ENCODE measurements at places on chromosomes 7 and 10. TPM values are rescaled to one million over a fixed set of nuclear protein-coding genes. Genes with fewer than 3 reads are reported as not detected.

Gene TMEM213
- total RNA-seq, result not detected

Gene PNLIP
- 12,294 TPM for total RNA-seq

Gene ZP3
- 4.4 TPM for total RNA-seq

Gene NRCAM
- 49.8 TPM for total RNA-seq

Gene CNOT4
- total RNA-seq, result 12.2 TPM

Gene TMEM225B
- total RNA-seq, result not detected

Gene PPP1R9A
- 16.1 TPM for total RNA-seq

Gene CTTNBP2
- 18.5 TPM for total RNA-seq

Gene UCMA
- total RNA-seq, result not detected

Gene FRAT1
- total RNA-seq, result 6.5 TPM

Gene HYAL4
- not detected for total RNA-seq

Gene GTPBP10
- 3.6 TPM for total RNA-seq

Gene PLXDC2
- total RNA-seq, result 13.5 TPM

Gene CNPY1
- not detected for total RNA-seq

Gene PDIA4
- 140 TPM for total RNA-seq

Gene NAT16
- total RNA-seq, result 0.26 TPM

Gene BTBD16
- not detected for total RNA-seq

Gene VSTM4
- 3.4 TPM for total RNA-seq

Gene TFEC
- 2.3 TPM for total RNA-seq

Gene CALCR
- not detected for total RNA-seq

Gene MSS51
- 3.9 TPM for total RNA-seq

Gene CALHM1
- total RNA-seq, result not detected

Gene CLDN4
- total RNA-seq, result 65.6 TPM

Gene ADIRF
- total RNA-seq, result 115 TPM

Gene TAS2R39
- total RNA-seq, result not detected

Gene BUD23
- 34.3 TPM for total RNA-seq

Gene ECD
- total RNA-seq, result 19.8 TPM

Gene SYT15B
- 8.3 TPM for total RNA-seq

Gene ELFN1
- 0.33 TPM for total RNA-seq

Gene PTPN20
- total RNA-seq, result 4.4 TPM

Gene SFTPA2
- not detected for total RNA-seq

Gene CHRM2
- not detected for total RNA-seq
